ENCODE measurements at places on chromosomes 5 and 9. TPM values are rescaled to one million over a fixed set of nuclear protein-coding genes. Genes with fewer than 3 reads are reported as not detected.
A peak's percentile ranks its signal among the peaks of the same experiment; 100 is the strongest.

- peak; percentile 88 for DNase-seq
These were observed 123.1 kb downstream of the TLE4 start for GRCh38 chr9:79694676-79695400.

The ANKRD31 gene
- total RNA-seq: 0.02 TPM

The AK8 gene
- total RNA-seq: not detected

DNA sequence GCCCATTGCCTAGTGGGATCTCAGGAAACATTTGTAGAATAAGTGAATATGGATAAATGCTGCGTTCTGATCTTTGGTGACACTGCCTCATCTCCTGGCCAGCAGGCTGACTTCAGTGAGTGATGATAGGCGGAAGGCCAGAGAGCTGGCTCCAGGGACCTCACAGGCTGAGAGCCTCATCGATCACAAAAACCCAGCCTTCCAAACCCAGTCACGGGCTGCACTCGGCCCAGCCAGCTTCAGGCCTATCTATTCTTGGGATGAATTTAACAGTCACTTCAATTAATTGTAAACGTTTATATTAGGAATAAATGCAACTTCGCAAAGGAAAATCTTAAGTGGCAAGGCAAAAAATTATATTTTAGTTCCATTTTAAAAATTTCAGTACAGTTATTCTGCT lies 201.6 kb downstream of the IRX2 start:
- DNase-seq: no peak

- no peak for DNase-seq
These were observed 161.4 kb downstream of the DOCK2 start for GRCh38 chr5:169798438-169798837.

- peak; percentile 52 for DNase-seq
These were observed 77.8 kb upstream of the SHISAL2B start for GRCh38 chr5:64612344-64612961.

The CMYA5 gene
- total RNA-seq: 0.05 TPM

DNA sequence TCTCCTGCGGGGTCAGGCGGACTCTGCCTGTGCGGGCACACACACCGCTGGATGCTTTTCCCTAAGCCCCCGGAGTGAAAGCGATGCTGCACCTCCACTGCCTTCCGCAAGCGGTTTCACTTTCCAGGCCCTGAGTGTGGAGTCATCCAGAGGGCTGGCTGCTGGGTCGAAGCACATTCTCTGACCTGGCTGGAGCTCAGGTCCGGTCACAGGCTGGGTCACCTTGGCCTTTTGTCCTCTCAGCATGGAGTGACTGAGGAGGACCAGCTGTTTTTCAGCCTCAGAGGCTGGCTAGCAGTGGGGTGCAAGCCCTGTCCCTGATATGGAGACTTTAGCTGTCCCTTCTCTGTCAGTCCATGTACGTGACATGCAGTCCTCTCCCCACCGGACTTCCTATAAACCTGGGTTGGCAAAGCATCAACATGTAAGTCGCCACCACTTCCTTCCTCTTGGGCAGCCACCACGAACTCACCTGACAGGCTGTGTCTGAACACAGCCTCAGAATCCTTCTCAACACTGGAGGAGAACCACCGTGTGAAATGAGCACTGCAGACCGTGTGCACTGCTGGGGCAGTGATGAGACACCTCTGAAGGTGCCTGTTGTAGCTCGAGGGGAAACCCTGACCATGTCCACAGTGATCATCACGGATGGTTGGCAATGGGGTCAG lies 51.3 kb downstream of the GADD45G start:
- no peak for DNase-seq

DNA sequence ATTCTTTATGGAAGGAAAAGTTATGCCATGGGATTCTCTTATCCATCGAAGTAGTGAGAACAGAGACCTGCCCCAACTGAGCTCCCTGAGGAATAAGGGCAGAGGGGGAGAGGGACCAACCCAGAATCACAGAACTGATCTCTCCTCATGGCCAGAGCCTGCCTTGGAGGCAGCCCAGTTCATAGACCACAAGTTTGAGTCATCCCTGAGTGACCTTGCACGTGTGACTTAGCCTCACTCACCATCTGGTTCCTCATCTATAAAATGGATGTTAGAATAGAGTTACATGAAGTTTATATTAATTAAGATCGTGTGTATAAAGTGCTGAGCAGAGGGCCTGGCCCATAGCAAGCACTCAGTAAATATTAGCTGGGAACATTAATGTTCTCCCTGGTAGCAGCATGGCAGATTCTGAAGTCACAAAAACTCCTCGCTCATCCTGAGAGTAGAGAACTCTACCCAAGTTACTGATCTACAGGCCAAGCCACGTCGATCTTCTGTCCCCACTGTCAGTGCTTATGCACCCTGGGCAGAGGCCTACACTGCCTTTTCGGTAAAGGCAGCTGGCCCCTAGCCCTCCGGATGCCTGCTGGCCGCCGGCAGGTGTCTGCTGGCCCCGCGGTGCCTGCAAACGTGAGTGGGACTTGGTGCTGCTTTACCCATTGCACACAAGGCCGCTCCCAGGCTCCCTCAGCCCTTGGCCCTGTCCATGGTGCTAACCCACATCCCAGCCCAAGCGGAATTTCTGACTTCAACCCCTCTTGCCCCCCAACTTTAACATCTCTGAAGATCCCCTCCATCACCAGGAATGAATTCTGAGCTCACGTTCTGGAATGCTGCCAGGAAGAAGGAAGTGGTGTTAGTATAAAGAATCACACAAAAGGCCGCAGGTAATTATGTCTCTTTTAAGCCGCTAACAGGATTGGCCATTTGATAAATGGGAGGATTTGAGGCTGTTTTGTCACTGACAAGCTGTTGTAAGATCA lies 61.1 kb upstream of the ARAP3 start:
- peak; percentile 40 for DNase-seq

GRCh38 chr5:163424836-163425235 lies 12.6 kb upstream of the CCNG1 start:
- DNase-seq: no peak

The PIP5K1B gene
- total RNA-seq: not detected

The MYORG gene
- 1.5 TPM for total RNA-seq

The SLC25A2 gene
- total RNA-seq: 0.05 TPM

GRCh38 chr9:79083621-79084020 lies 488.1 kb upstream of the TLE4 start:
- no peak for DNase-seq

GRCh38 chr5:175686396-175686795 lies 28.5 kb downstream of the HRH2 start:
- no peak for DNase-seq

- peak; percentile 91 for DNase-seq
These were observed 3.2 kb upstream of the RNU6ATAC start for GRCh38 chr9:134167530-134167931.

DNA sequence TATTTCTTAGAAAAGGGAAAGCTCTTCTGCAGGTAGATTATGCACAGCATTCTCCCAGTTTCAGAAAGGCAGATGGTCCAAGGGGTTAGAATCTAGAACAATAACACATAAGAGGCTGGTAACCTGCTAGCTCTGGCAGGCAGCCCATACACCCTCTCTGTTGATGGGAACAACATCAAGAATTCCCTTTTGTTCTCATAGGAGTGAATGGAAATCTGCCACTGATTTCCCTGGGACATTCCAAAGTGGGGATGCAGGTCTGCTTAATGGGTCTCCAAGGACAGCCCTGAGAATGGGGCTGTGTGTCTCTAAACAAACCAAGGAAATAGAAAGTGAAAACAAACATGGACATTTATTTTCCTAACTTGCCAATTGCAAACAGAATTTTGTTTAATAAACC lies 456.8 kb downstream of the EBF1 start:
- no peak for DNase-seq

The OR1J2 gene
- not detected for total RNA-seq

DNA sequence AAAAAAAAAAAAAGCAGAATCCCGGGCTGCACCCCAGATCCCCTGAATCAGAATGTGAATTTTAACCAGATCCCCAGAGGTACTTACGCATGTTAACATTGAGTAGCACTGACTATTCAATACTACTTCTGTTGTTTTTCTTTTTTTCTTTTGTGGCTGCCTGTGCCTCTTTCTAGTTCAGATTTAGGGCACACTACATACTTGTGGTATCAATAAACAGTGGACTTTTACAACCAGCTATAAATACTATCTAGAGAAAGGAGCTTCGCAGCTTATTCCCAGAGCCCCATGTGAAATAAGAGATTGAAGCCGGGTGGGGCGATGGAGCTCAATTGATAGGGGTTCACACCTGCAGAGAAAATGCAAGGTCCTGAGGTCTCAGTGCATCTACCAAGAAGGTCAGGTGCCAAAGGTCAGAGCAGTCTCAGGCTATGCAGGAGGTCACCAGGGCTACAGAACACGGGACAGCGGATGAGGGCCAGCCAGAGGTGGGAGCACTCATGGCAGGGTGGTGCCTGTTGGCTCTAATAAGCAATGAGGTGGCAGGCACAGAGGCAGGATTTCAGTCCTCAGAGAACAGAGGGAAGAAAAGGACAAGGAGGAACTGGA lies 22.3 kb downstream of the WWC1 start:
- peak; percentile 34 for DNase-seq

- DNase-seq: no peak
These were observed 8.6 kb upstream of the COL15A1 start for GRCh38 chr9:98935071-98935505.

DNA sequence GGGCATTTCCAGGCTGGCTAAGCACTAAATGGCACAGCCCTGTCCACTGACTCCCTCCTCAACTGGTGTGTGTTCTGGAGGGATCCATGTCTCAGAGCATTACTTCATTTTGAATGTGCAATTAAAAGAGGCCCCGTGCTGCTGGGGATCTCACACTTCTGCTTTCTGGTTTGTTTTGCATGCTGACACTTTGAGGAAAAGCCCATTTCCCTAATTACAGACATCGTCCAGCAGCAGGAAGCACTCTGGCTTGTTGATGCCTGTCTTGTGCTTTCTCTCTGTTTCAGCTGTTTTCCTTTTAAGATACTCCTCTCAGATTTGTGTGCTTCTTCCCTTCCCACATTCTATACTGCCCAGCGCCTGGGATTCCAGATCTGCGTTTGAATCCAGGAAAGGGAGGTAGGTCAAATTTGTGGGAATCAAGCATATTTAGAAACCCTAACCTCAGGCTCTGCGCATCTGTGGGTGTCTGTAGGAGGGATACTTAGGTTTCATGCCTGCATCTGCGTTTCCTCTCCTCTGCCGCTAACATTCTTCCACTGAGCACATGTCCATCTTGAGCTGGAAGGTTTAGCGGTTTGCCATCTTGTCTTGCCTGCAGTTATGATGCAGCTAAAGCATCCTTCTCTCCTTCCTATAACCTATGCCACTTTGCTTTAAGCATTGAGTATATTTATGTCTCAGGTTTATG lies 25.7 kb downstream of the SYK start:
- DNase-seq: no peak

- no peak for DNase-seq
These were observed 216.1 kb upstream of the WWC1 start for GRCh38 chr5:168075387-168075786.

DNA sequence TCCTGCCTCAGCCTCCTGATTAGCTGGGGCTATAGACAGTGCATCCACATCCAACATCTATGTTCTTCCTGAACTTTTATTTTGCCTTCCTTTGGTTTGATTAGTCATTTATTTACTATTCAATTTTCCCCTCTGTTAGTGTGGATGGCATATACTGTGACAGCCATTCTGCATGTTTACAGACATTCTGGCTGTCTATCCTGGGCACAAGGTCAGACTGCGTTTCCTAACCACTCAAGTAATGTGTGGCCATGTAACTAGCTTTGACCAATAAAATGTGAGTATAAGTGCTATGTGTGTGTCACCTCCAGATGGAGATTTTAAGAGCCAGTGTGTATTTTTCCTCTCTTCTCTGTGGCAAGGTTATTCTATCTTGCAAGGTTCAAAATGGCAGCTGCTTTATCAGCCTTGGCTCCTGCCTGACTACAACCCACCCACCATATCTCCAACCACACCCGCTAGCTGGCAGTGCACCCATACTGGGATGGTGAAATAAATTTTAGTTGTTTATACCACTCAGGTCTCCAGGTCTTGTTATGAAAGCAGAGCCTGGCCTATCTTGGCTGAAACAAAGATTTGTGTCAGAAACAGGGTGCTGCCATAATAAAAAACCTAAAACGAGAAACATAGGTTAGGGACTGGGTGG lies 32.2 kb downstream of the PDE6A start:
- DNase-seq: peak; percentile 77

All from M059J (cell line).